Kidney (tissue), 22 donors: ENCODE measurements at places on chromosomes 5 and 9. TPM values are rescaled to one million over a fixed set of nuclear protein-coding genes. Genes with fewer than 3 reads are reported as not detected.

IRX1 gene
- total RNA-seq, result 62.0 TPM

DNA sequence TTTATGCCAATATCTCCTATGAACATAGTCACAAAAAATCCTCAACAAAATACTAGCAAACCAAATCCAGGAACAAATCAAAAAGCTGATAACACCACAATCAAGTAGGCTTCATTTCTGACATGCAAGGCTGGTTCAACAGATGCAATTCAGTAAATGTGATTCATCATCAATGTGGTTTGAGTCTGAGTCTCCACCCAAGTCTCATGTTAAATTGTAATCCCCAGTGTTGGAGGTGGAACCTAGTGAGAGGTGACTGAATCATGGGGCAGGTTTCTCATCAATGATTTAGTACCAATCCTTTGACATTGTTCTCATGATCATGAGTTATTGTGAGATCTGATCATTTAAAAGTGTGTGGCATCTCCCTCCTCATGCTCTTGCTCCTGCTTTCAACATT lies 1072.7 kb downstream of the NR2F1-AS1 start:
- no peaks in the 10 kb centered on the region for H3K36me3 ChIP-seq
- no peak overlapping the region for H3K27ac ChIP-seq
- no peak for DNase-seq
- no peak overlapping the region for H3K4me3 ChIP-seq
- H3K27me3 ChIP-seq, result no peaks in the 10 kb centered on the region

PCDHB15 gene
- 6.0 TPM for total RNA-seq

DNA sequence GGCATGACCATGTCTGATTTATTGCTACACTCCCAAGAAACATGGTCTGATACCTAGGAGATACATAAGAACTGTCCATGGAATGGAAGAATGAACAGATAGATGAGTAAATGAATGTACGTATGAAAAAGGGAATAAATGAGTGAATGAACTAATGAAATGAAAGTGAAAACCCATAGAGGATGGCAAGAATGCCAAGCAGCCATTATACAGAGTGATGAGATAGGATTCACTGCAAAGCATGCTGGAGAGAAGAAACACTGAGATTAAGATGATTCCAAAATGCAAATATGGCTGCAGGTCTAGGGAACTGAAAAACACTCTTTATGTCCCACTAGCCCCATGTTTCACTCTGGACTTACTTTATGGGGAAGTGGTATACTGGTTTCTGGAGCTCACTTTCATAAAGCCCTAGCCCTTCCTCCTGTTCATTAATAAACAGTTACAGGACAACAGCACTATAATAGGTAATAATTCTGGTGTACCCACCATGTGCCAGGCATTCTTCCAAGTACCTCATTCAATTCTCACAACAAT lies 170.3 kb upstream of the RAD23B start:
- H3K4me3 ChIP-seq, result no peak overlapping the region
- no peaks in the 10 kb centered on the region for H3K36me3 ChIP-seq
- no peaks in the 10 kb centered on the region for H3K27me3 ChIP-seq
- H3K4me1 ChIP-seq, result no peaks in the 10 kb centered on the region

TRAF1 gene
- 10.9 TPM for total RNA-seq

DNA sequence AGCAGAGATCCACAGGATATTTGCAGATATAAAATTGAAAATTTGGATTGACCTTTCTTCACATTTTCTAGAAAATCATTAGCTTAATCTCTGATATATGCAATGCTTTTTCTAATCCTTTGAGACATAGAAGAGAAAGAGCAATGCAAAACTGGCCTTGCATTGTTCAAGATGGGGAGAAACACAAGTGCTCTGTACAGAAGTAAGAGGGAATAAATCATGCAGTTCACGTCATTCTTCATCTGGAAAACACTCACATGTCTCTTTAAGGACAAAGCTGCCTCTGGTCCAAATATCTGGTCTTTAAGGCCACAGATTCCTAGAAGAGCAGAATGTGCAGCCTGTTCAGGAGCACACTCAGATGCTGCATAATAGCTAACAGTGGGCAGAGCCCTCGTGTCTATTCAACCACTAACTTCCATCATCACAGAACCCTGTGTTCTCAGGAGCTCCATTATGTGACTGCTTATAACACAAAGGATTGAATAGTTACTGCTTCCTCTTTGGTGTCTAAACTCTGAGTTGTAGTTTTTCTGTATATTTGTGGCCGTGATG lies 277.5 kb downstream of the PLK2 start:
- no peaks in the 10 kb centered on the region for H3K27me3 ChIP-seq
- H3K4me3 ChIP-seq, result no peak overlapping the region
- H3K4me1 ChIP-seq, result no peaks in the 10 kb centered on the region
- H3K36me3 ChIP-seq, result no peaks in the 10 kb centered on the region

GRCh38 chr9:108994695-108995094 lies 18.6 kb downstream of the CTNNAL1 start:
- no peak overlapping the region for H3K27ac ChIP-seq
- DNase-seq, result no peak
- H3K36me3 ChIP-seq, result no peaks in the 10 kb centered on the region
- H3K4me3 ChIP-seq, result no peak overlapping the region

GRCh38 chr9:127676638-127677037 lies 30.1 kb upstream of the CFAP157 start:
- H3K4me1 ChIP-seq, result no peaks in the 10 kb centered on the region
- no peaks in the 10 kb centered on the region for H3K27me3 ChIP-seq
- H3K4me3 ChIP-seq, result no peak overlapping the region
- no peak for DNase-seq
- H3K27ac ChIP-seq, result no peak overlapping the region
